ENCODE measurements at places on chromosomes 2 and 18. TPM values are rescaled to one million over a fixed set of nuclear protein-coding genes. Genes with fewer than 3 reads are reported as not detected.

VIT gene
- 0.13 TPM for polyA plus RNA-seq

SS18 gene
- polyA plus RNA-seq: 96.1 TPM

SPIRE1 gene
- polyA plus RNA-seq: 13.5 TPM

- H3K4me3 ChIP-seq: no peak overlapping the region
- H3K36me3 ChIP-seq: no peaks in the 10 kb centered on the region
- DNase-seq: no peak
Observed at GRCh38 chr2:184154438-184154837, 443.9 kb upstream of the ZNF804A start.

DNA sequence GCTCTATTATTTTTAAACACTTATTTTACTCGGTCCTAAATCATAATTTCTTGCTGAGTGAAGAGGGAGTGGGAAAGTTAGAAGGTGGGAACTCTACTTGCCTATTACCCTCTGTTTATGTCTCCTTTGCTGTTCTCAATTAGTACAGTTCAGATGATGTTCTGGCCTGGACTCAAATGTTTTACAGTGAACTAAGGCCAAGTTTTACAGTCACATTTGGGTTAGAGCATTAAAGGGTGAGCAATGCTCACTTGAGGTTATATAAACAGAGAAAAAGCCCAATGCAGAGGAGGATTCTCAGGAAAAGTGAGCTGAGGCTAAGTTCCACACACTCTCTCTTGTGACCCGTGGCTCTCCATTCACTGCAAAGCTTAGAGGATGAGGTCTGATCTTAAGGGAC lies 52.4 kb downstream of the ITSN2 start:
- H3K27me3 ChIP-seq: no peaks in the 10 kb centered on the region
- H3K36me3 ChIP-seq: peaks cover 63% of the 10 kb centered on the region
- no peak for DNase-seq
- H3K4me1 ChIP-seq: no peaks in the 10 kb centered on the region
- no peak overlapping the region for H3K4me3 ChIP-seq
- H3K27ac ChIP-seq: no peak overlapping the region

Measured in left lung (tissue), 14 donors.